ENCODE measurements at places on chromosomes 4 and X.

DNA sequence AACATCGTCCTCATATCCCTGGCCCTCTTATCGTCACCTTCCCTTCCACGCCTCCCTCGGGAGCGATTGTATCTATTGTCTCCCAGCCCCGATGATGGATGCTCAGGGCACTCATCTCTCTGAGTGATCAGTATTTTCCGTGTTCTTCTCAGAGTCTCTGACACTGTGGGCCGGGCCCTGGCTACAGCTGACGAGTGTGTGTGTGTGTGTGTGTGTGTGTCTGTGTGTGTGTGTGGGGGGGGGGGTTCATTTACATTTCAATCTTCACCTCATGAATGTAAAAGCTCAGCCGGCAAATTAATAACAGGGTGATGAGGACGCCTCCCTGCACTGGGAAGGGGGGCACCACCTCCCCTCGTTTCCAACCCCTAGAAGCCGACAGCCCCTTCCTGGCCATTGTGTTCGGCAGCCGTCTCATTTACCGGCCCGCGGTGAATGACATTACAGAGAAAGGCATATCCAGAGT lies 159.5 kb downstream of the SHOX start:
- DNase-seq, result peak; percentile 62

DNA sequence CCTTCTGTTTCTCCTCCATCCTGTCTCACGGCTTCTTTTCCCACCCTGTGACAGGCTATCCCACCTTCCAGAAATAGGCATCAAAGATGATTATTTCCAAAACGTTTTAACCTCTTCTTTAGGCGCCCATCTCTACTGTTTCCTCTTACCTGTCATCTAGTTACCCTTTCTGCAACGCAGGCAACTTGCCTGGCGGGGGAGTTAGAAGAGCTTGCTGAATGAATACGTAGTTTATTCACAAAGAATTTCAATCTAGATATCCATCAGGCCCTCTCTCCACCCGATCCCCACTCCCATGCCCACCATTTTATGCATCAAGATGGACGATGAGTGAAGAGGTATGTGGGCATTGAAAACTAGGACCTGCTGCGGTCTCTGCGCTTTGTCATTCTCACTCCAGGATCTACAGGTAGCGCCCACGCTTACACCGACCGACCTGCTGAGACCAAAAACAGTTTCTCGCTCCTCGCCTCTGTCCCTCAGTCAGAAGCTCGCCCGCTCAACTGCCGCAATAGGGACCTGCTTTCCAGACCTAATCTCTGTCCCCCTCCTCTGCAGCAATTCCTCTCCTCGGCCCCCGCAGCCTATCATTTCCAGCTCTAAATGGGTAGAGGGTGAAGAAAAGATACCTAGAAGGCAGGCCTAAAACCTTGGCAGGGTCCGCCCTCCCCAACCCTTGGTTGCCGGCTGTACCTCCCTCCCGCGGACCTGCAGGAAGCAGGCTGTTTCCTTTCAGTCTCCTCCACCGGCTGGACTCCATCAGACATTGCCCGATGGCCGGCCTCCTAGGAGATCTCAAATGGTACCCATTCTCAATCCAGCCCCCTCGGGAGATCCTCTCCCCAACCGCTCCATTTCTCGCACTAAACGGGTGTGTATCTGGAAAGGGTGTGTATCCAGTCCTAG lies 624 bp downstream of the BEX5 start:
- peak; percentile 27 for DNase-seq

GRCh38 chr4:188387179-188387791 lies 248.0 kb downstream of the TRIML1 start:
- no peak for DNase-seq

- DNase-seq, result no peak
Observed at GRCh38 chrX:105725228-105725627, 97.1 kb upstream of the NRK start.

DNA sequence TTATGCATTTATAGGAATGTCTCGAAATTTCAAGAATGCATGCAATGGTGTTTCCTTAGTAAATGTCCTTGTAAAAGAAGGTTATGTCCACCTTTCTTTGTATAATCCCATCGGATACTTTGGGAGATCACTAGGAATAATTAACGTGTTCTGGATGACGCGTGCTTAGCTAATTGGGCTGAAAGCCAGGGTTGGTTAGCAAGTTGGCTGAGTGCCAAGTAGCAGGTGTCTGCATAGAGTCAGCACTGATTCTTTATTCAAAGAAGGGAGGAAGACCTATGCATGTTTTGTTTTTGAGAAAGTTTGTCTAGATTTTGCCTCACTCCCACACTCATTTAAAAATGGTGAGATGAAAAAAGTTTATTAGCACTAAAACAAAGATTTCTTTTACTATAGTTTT lies 144.6 kb downstream of the SOX3 start:
- peak; percentile 17 for DNase-seq

GRCh38 chrX:2837961-2838360 lies 9.2 kb downstream of the GYG2 start:
- DNase-seq, result no peak

DNA sequence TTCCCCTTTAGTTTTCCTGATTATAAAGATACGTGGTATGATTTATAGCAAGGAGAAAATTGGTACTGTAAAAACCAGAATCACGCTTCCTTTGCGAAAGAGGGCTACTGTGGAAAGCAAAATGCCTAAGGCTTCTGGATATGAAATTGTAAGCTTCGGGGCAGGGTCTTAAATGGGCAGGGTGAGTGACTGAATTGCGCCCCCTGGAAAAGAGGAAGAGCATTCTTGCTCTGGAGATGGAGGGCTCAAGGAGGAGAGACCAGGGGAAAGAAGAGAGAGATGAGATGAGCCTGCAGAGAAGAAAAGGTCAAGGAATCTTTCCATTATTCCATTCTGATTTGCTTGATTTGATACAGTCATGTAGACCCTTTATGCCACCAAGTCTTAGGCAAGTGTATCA lies 13.1 kb upstream of the ETNPPL start:
- no peak for DNase-seq

DNA sequence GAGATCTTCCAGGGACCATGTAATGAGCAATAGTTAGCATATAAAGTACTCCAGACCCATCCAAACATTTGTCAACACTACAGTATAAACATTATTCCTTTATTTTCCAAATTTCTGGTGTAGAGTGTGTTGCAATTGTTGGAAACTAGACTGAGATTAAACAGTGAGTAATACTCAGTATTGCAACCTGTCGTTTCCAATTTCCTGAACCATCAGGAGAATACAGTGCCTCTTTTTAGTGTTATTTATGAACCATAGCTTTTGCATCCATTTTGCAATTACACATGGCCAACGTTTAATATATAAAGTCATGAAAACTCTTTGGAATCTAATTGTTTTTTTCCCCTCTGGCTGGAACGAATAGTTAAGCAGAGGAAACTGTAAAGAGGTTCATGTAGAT lies 58.3 kb upstream of the DHRSX start:
- no peak for DNase-seq

DNA sequence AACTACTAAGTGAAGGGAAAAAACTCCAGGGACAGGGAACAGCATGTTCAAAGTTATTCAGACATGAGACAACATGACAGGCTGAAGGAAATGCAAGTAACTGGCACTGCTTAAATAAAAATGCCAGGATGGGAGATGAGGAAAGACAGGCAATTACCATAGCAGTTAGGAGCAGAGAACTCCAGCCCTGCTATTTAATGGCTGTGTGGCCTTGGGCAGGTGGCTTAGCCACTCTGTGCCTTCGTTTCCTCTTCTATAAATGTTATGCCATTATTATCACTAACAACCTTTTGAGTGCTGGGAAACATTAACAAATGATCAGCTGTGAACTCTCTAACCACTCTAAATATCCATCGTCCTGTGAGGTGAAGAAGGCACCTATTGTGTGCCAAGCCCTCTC lies 32.7 kb downstream of the PROM1 start:
- no peak for DNase-seq

GRCh38 chr4:156537286-156537685 lies 434.3 kb downstream of the PDGFC start:
- no peak for DNase-seq

DNA sequence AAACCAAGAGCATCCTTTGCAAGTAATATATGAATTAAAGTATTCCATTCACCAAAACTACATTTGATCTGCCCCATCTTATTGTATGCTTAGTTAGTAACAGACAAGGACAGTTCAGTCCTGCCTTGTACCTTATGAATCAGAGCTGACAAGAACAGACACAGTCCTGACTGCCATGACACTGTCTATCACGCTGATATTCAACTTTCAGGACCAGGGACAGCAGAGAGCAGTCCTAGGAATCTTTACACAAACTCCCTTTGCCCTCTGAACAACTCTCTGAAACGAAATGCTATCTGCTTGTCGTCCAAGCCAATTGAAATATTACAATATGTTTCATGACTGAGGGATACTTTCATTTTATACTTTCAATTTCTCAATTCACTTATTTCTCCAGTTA lies 268.6 kb upstream of the VCX start:
- no peak for DNase-seq

- no peak for DNase-seq
Observed at GRCh38 chr4:158811216-158811540, 42.4 kb downstream of the FNIP2 start.

DNA sequence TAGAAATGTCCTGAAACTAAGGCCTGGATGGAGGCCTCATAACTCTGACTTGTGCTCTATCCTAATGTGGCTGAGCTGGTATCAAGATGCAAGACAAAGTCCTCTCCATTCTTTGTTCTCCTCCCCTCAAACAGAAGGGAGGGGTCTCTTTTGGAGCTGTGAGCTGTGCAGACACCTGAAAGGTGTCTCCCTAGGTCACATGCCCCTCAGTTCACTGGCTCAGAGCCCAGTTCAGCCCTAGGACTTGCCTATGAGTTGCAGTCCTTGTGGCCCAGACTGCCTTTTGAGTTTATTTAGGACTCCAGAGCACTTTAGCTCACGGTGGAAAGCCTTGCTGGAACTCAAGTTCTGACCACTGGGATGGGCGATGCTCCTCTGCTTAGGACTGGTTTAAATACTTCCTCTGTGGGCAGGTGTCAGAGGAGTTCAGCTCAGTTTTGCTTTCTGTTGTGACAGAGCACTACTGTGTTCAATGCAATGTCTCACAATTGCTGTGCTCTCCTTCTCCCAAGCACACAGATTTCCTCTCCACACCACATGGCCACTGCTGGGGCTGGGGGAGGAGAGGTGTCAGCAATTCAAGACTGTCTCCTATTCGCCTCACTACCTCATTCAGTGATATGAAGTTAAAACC lies 84.8 kb upstream of the ZNF827 start:
- no peak for DNase-seq

DNA sequence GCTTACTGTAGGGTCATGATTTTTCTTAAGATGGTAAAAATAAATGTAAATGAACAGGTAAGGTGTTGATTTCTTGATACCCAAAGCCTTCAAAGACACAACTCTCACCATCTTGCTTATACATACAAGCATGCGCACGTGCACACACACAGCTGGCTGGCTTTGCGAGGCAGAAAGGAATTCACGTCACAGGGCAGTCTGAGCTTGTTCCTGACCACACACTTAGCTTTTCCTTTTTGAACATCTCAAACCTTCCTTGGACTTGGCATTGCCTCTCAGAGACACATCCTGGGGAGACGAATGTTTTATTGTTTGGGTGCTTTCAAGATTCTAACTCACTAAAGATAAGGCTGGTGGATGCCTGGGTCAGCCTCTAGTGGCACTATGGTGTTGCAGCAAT lies 175.0 kb downstream of the NHS start:
- no peak for DNase-seq

GRCh38 chrX:50567636-50568035 lies 97.0 kb upstream of the DGKK start:
- no peak for DNase-seq

GRCh38 chrX:15744181-15744867 lies 6.3 kb downstream of the CA5B start:
- no peak for DNase-seq

DNA sequence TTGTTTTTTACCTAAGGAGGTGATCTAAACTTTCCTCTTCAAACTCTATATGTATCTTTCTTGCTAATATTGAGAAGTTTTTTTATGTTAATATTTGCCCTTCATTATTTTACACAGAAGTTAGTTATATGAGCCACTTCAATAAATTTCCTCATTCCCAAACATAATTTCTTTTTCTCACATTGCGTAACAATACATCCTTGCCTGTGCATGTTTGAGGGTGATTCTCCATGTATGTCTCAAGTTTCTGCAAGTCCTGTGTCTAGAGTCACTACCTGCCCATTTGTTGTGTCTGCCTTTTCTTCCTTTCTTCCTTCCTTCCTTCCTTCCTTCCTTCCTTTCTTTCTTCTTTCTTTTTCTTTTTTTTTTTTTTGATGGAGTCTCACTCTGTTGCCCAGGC lies 2057.9 kb downstream of the PCDH7 start:
- DNase-seq, result no peak

- DNase-seq, result no peak
Observed at GRCh38 chr4:30535255-30535654, 184.9 kb upstream of the PCDH7 start.

- no peak for DNase-seq
Observed at GRCh38 chr4:170106900-170107299, 17.1 kb upstream of the AADAT start.

DNA sequence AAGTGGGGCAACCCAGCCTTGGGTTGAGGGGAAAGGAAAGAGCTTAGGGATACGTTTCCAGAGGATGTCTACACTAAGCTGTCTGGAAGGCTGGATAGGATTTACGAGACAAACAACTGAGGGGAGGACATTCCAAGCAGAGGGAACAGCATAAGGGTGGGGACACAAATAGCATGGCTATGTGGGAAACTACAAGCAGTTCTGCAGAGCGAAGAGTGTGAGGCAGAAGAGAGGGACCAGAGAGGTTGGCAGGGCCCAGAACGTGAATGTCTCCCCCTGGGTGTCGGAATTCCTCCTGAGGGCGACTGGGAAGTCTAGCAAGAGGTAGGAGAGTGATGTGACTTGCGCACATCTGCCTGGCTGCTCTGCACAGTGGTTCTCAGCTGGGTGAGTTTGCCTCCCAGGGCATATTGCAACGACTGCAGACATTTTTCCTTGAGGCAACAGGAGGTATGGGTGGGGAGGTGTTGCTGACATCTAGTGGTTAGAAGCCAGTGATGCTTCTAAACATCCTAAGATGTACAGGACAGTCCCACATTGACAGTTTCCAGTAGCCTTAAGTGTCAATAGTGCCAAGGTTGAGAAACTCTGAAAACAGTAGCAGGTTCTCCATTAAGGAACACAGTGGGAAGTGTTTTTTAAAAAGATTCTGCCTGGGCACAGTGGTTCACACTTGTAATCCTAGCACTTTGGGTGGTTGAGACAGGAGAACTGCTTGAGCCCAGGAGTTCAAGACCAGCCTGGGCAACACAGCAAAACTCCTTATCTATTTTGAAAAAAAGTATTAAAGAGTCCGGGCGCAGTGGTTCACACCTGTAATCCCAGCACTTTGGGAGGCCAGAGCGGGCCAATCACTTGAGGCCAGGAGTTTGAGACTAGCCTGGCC lies 9.2 kb downstream of the NDUFA1 start:
- DNase-seq, result peak; percentile 18

DNA sequence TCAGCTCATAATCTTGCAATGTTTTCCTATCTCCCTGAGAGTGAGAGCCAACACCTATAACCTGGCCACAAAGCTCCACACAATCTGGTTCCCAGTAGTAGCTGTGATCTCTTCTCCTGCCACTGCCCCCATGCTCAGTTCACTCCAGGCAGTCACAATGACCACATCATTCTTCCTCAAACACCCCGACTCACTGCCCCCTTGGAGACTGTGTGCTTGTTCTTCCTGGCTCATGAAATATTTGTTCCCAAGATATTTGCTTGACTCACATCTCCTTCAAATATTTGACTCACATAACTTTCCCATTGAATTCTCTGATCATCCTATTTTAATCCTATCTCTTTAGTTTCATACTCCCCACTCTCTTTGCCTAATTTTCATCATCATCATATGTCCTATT lies 173.7 kb downstream of the AREG start:
- no peak for DNase-seq

GRCh38 chr4:90845777-90846176 lies 718.6 kb downstream of the CCSER1 start:
- no peak for DNase-seq

All from glutamatergic neuron (in vitro differentiated cells).